SK-N-SH (cell line): ENCODE measurements at places on chromosomes 1 and 21.

DNA sequence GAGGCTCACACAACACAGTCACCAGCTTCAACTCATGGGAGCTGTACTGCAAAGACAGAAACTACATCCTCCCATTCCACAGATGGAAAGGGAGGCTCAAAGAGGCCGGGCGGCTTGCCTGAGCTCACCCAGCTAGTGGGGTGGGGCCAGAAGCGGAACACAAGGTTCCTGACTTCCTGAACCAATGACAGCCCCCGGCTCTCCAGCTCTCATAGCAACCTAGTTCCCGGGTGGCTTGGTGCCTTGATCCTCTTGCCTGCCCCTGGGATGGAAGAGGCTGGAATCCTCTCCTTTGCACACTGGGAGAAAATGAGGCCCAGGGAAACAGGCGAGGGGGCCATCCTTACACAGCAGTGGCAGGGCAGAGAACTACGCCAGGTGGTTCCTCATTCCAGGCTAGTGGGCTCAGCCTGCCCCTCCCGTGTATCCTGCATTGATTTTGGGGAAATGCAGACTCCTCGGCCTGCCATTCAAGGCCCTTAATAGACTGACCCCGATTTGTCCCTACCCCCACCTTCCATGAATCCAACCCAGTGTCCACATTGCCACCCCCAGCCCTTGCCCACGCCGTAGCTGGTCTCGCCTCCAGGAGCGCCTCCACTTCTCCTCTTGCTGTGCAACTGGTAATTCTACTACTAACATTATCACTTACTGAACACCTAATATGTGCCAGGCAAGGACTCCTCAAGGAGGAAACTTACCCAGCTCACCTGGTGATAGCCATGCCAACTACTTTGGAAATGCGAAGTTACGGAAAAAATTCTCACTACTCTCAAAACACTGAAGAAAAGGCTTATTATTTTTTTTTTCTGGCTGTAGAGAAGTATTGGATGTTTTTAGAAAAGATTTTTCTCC is 5.0 kb downstream of the RAP1GAP start:
- no peak for DNase-seq

DNA sequence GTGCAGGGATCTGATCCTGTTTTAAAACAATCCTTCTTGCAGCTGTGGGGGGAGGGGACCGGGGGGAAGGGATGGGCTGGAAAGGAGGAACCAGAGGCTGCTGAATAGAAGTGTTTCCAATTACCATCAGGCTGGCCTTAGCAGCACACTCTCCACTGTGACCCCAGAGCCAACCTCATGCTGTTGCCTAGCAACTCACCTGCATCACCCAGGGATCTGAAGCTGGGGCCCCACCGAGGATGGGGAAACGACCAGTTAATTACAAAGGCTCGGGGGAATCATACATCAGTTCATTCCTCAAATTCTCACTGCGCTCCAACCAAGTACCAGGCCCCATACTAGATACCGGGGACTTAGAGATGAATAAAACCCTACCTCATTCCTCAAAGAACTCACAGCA is 11.9 kb upstream of the GPX7 start:
- DNase-seq, result peak; percentile 52

DNA sequence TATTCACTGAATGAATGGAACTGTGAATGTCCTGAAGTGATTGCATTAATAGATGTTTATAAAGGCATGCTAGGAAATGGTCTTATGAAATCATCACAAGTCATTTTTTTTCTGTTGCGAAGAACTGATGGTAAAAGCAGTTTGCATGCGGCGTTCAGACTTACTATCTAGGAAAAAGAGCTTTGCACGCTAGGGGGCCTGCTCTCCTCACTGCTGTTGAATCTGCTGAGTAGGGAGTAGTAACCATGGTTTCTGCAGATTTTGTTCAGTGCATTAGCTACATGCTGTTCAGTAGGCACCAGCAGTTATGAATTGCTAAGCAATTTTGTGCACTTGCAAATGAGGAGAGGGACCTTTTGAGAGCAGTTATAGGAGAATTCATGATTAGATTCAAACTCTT is 57.9 kb downstream of the CENPF start:
- no peak for DNase-seq

DNA sequence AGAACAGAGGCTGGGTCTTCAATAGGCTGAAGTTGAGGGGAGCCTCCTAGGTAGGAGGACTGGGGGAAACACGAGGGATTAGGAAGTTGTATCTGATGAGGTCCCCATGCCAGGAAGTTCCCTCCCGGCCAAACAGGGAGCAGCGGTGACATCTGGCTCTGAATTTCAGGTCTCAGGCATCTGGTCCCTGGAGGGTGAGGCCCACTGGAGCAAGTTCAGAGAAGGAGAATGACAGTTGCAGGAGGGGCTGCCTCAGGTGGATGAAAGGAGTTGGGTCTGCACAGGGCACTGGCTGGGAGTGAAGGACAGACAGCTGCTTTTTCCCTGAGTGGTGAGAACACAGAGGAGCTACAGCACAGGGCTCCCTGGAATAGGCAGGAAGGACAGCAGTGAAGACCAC is 9.1 kb downstream of the TMEM9 start:
- DNase-seq, result no peak

DNA sequence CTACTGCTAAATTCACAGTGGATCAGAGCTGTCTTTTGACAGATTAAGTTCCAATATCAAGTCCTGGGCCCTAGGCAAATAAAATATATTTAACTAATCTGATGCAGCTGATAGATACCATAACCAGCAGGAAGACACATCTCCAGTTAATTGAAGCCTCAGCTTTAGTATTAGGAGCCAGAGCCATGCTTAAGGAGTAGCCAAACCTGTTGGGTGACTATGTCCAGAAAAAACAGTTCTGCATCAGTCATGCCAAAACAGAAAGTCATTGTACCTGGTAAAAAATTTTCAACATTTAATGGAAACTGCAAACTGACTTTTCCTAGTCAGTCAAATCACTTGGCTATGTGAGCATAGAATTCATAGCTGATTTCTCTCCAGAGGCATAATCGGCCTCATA is 200.5 kb upstream of the RUNX1 start:
- no peak for DNase-seq

GRCh38 chr1:207202480-207202879 is 98.4 kb downstream of the C4BPA start:
- no peak for DNase-seq

- DNase-seq, result no peak
These were observed 1.8 kb upstream of the LIN9 start for GRCh38 chr1:226310637-226311195.

- DNase-seq, result no peak
These were observed 259.0 kb downstream of the FOXD2 start for GRCh38 chr1:47696737-47697441.

DNA sequence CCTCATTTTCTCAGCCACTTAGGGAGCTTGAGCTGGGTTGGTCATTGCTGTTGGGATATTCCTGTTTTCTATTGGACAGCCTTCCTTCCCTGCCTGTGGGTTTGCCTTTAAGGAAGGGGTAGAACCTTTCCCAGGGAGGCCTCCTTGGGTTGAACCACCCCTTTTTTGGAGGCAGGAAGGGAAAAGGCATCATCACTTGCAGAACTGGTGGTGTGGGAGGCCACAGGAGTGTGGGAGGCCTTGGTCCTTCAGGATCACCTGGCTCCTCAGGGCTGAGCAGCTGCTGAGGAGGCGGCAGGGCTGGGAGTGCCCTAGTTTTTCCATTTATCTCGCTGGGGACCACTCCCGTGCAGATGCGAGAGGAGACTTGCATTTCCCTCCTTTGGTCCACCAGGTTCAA is 667 bp upstream of the CYB561D1 start:
- DNase-seq, result no peak

DNA sequence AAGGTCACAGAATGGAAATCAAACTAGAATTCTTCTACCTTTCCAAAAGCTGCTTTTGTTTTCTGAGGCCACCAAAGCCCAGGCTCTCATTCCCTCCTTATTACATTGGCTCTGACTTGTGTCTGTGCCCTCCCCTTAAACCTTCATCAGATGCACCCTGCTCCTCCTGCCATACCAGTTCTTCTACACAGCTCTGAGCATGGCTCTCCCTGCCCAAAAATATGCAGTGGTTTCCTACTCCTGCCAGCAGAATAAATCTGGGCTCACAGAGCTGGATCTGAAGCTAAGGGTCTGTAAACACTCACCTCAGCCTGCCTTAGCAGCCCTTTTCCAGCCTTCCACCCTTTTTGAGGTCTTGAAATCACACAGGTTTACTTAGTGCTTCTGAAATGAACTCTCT is 55.0 kb downstream of the TTC3 start:
- DNase-seq, result no peak

DNA sequence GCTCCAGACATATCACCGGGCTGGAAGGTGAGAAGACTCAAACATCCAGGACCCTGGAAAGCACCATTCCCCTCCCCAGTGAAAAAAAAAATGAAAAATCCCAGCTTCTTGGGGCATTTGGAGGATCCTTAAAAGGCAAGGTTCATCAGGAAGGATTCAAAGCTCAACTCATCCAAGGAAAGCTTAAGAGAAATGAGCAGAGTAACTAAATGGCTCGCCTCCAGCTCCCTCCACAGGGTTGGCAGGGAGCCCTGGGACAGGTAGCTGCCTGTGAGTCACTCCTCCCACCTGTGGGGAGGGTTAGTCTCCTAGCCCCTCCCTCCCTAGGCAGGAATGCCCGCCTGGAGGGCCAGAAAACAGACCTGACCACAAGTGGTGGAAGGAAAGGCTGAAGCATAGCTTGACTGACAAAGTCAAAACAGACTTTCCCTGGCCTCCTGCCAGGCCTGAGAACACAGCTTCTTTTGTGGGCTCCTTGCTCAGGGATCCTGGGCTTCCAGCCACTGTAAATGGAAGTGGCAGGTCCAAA is 712 bp upstream of the LAMB3 start:
- no peak for DNase-seq

GRCh38 chr1:203557390-203557789 is 63.4 kb downstream of the OPTC start:
- no peak for DNase-seq

DNA sequence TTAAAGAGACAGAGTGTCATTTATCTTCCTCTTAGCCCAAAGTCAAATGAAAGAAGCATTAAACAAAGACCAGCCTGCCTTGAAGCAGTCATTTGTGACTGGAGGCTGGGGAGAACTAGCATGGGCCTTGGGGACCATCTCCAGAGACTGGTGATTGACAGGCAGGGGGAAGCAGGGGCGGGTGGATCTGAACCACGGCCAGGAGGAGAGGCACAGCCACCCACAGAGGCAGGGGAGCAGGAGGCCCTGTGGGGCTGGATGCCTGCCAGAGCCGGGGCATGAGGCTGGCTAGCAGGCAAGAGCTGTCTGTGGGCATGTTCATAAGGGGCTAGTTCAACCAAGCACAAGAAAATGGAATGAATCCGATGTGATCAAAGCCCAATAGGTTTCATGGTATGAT is 73.9 kb downstream of the PLXNA2 start:
- DNase-seq, result peak; percentile 70

DNA sequence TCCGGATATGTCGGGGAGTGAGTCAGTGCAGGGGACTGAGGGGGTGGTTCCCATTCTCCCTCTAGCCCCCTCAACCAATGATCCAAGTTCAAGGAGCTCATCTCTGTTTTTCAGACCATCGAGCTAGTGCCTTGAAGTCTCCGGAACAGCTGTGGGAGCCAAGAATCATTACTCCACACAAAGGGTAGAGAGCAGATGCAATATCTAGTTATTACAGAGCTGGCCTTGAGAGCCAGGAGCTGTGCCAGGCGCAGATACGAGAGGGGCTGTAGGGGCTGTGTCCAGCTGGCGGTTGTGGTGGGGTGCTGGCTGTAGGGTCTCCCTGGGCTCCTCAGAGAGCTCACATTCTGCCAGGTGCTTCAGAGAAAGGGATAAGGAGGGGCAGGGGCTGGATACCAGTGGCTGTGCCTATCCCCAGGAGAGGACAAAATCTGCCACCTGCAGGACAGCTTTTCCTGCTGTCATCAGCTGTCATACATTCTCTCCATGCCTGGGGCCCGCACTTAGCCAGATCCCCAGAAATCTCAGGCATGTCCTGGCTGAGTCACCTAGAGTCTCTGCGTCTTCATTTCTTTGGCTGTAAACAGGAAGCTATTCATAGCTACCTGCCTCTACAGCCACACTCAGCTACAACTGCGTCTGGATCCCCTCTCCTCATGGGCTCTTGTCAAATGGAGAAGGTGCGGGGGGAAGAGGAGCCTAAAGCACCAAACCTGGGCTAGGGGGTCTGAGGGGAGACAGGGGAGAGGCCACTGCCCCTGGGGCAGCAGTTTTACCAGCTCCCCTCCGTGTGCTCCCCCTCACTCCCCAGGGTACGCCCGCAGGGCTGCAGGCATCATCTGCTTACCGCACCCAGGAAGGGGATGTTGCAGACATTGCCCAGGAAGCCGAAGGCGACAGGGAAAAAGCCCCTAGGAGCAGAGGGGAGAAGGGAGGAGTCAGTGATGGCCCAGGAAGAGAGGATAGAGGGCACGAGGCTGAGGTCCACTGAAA is 2.4 kb upstream of the KISS1 start:
- DNase-seq, result peak; percentile 45

DNA sequence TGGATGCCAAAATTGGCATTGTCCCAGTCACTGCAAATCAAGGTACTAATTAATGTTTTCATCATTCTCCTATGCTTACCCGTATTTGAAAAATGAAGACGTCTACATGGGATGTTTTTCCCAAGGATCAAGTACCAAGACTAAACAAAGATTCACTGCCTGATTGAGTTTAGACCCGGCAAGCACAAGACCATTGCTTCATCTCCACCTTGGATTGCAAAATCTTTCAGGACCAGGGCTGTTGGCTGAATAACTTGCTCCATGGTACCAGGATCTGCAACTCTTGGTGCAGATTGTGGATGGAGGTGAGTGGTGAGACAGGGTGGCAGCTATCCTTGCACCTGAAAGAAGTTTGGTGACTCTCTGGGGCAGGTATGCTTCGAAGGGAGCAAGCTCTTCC is 122.5 kb upstream of the ETS2 start:
- no peak for DNase-seq

GRCh38 chr21:45463871-45464270 is 58.9 kb downstream of the COL18A1 start:
- DNase-seq, result no peak

DNA sequence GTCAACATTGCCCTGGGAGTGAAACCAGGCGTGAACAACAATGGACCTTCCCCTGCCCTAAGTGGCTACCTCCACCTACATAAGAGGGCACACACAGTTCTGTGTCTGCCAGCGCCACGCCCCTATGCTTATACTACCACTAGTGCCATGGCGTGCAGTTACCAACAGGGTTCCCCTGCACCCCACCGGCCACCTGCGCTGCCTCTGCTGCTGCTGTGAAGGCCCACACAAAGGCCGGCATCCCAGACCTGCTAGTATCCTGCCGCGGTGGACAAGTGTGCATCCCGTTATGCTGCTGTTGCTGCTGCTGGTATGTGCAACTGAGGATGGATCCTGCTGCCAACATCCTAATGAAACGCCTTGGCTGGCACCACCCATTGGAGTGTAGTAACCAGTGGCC is 75.7 kb downstream of the INTS7 start:
- DNase-seq, result no peak

DNA sequence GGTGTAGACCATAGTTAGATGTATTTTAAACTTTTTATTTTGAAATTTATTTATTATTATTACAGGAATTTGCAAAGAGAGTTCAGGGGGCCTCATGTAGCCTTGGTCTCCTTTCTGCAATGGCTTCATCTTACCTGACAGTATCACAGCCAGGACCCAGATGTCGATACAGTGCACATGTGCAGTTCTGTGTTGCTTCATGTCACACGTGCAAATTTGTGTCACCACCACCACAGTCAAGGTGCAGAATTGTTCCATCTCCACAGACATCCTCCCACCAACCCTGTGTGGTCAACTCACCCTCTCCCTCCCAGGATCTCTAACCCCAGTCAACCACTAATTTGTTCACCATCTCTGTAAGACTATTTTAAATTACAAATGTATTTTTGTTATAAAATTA is 184.5 kb downstream of the CAMTA1 start:
- DNase-seq, result no peak
